ENCODE measurements at places on chromosomes 16 and 17.

GRCh38 chr16:89565256-89565505 lies 4.7 kb downstream of the RPL13 start:
- DNase-seq, result no peak

- no peak for DNase-seq
These were observed 23.5 kb upstream of the FOXK2 start for GRCh38 chr17:82495844-82496528.

DNA sequence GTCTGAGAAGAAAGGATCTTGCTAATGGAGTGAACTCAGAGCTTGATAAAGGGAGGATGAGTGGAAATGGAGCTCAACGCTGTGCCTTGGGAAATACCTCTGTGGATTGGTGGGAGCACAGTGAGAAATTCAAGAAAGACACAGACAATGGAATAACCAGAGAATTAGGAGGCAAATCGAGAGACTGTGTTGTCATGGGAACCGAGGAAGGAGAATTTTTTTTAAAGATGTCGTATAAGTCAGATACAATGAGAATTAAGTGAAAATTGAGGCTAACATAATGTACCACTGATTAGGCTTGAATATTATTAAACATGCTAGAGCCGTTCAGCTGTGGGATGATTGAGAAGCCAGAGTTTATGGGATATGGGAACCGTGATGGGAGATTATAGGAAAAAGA lies 134.2 kb downstream of the PRKCA start:
- no peak for DNase-seq

DNA sequence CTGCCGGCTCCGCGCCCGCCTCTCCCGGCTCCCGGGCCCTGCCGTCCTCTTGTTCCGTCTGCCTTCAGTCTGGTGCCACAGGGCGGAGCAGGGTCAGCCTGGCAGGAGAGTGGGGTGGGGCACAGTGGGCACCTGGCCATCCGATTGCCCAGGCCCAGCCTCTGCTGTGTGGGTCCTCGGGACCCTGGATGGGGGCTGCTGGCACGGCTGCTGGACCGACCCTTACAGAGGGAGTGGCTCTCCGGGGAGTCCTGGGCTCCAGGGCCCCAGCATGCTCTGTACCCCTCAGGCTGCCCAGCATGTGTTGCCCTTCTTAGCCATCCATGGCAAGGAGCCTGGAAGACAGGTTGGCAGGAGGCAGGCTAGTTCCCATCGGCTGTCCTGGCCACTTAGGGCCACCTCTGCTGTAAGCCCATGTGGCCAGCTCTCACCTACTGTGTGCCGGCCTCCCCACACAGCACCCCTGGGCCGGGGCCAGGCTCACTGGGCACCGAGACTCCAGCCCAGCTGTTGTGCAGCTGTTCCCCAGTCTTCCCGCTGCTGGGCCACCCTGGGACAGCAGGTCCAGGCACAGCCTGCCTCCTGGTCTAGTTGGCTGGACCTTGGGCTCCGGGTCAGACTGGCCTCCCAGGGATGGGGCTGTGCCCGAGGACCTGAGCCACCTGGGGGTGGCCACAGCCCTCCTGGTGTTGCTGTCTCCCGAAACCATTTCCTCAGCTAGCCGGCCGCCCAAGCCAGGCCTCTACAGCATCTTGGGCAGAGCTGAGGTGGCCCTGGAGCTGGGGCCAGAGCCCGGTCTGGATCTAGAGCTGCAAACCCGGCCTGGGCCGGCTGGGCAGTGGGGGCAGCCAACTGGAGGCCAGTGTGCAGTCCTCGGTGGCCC lies 24.9 kb downstream of the BAHCC1 start:
- no peak for DNase-seq

GRCh38 chr16:732936-733335 lies 6.0 kb downstream of the HAGHL start:
- peak; percentile 28 for DNase-seq

DNA sequence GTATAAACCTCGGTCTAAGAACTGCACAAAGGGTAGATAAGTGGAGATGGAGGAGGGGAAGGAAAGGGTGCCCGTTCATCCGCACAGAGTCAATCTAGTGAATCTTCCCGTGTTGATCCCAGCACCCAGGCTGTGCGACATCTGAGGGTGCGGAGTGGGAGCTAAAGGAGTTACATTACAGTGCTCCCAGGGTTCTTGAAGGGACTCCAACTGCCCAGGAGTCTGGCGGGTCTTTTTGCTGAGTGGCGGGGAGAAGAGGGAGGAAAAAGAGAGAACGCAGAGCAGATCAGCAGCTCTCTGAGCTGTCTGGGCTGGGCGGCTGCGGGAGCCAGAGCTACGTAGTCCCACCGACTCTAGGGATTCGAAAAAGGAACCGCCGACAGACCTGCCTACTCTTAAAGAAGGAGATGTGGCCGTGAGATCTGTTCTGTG lies 1.6 kb upstream of the CA10 start:
- no peak for DNase-seq

GRCh38 chr17:9907131-9907530 lies 2.1 kb upstream of the RCVRN start:
- no peak for DNase-seq

DNA sequence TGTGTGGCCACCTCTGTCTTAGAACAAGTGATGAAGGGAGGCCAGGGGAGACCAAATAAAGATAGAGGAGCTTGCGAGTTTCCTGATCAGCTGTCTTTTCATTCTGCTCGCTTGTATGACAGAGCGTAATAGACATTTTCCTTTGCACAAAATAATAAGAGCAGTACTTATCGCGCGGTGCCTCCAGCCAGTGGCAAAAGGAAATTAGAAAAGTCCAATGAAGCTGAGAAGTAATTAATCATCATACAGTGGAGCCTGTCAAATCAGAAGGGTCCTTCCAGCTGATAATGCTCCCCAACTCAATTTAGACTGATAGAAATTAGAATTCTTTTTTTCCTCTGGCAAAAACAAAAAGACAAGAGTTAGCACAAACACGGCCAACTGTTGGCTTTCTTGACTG lies 307.0 kb upstream of the IRX5 start:
- no peak for DNase-seq

DNA sequence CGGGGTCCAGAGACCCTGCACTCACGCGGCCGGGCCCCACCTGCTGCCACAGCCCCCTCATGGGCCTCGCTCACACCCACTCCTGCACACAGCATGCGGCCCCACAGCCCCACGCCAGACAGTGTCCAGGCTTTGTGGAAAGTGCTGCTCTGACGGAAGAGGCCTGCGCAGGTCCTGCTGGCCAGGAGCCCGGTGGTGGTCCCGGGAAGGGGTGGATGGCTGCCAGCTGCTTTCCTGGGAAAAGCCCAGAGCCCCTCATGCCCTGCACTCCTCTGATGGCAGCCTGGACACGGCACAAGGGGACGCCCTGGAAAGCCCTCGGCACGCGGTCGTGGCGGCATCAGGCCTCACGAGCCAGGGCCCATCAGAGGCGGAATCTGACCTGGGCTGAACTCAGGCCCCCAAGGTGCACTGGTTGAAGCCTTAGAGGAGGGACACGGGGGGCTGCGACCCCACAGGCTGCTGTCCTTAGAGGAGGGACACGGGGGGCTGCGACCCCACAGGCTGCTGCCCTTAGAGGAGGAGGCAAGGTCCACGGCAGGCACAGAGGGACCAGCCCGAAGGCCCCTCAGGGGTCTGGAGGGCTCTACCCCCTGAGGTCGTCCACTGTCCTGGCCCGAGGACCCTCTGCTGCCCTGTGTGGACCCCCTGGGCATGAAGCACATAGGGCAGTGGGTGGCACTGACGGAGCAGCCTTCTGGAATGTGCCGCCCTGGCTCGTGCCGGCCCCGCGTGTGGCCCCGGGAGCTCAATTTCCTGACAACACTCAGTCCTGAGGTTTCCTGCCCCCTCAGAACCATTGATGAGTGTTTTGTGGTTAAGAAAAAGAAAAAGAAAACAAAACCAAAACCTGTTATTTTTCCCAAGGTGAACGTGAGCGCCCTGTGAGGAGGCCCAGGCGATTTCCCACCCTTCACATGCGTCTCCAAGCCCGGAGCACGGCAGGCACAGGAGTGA lies 22.1 kb downstream of the SOX8 start:
- peak; percentile 73 for DNase-seq

DNA sequence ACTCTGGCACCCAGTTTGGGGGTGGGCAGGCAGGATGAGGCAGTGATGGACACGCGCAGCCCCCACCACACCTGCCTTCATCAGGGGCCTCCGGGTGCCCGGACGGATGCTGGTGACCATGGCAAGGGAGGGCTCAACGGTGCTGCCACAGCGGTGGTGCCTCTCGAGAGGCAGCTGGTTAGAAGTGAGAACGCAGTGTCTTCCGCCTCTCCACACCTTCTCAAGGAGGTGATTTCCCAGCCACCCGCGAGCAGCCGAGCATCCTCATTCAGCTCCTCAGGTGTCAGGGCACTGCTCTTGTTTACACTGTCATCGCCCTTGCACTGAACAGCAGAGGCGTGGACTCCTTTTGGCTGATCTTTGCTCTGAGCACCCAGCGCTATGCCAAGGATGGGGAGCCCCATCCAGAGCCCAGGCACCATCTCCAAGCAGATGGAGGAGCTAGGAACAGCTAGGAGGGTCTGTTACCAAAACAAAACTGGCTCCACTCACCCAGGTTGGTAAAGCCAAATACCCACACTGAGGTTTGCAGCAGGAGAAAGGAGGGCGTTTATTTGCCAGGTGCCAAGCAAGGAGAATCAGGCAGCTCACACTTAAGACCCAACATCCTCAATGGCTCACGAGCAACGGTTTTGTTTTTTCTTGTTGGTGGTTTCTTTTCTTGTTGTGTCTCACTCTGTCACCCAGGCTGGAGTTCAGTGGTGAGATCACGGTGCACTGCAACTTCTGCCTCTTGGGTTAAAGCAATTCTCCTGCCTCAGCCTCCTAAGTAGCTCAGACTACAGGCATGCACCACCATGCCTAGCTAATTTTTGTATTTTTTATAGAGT lies 174.3 kb upstream of the TNRC6C start:
- DNase-seq, result peak; percentile 74

GRCh38 chr16:59067205-59067604 lies 333.1 kb upstream of the GOT2 start:
- no peak for DNase-seq

- DNase-seq, result no peak
These were observed 47.8 kb upstream of the AXIN2 start for GRCh38 chr17:65609286-65609685.

Measured in CD4-positive, alpha-beta T cell treated with Interleukin-17A for 4 hours (primary cell).